ENCODE measurements at places on chromosomes 5 and 9.

DNA sequence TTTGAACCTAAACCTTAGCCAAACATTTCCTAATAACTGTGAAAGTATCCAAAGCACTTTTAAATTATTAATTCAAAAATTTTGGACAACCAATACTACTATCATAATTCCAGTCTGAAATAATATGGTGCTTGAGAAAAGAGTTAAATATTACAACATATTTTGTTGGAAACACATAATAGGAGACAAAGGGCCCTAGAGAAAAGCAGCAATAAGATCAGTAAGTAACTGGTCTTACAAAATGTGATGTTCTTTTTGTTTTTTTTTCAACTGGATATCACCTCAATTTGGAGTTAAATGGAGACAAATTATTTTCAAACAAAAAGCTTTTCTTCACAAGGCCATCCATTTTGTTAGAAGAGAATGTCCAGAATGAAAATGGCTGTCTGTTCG, 21.1 kb downstream of the SRFBP1 start:
- no peak for DNase-seq

DNA sequence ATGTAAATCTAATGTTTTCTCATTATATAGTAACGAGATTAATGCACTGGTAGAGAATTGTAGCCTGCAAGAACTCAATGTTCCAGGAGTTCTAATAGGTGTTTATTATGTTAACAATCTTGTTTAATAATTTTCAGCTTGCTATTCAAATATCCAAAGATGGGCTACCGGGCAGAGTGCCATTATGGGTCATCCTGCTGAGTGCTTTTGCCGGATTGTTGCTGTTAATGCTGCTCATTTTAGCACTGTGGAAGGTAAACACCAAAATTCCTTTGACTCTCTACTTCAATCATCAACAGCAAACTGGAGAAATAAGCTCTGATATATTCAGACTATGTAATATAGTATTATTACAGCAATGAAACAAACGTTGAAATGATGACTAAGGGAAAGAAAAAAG, 41.9 kb upstream of the ITGA2 start:
- DNase-seq, result no peak

GRCh38 chr9:125146247-125146646, 2.9 kb upstream of the SCAI start:
- DNase-seq, result no peak

- no peak for DNase-seq
Observed at GRCh38 chr5:34655354-34655991, 655 bp upstream of the RAI14 start.

- no peak for DNase-seq
Observed at GRCh38 chr9:96344458-96345180, 38.9 kb downstream of the SLC35D2 start.

- no peak for DNase-seq
Observed at GRCh38 chr5:125450771-125451170, 704.3 kb upstream of the ZNF608 start.

- no peak for DNase-seq
Observed at GRCh38 chr5:61468483-61468865, 136.4 kb downstream of the ZSWIM6 start.

DNA sequence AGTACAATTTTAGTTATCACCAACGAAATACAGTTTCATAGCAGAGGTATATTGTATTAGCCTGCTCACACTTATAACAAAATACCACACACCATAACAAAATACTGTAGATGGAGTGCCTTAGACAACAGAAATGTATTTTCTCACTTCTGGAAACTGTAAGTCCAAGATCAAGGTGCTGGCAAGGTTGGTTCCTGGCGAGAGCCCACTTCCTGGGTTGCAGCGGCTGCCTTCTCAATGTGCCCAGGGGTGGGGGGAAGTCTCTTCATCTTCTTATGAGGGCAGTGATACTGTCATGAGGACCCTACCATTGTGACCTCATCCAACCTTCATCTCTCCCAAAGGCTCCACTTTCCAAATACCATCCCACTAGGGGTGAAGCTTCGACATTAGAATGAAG, 30.5 kb upstream of the GADD45G start:
- no peak for DNase-seq

GRCh38 chr5:173907686-173908371, 19.7 kb downstream of the CPEB4 start:
- no peak for DNase-seq

DNA sequence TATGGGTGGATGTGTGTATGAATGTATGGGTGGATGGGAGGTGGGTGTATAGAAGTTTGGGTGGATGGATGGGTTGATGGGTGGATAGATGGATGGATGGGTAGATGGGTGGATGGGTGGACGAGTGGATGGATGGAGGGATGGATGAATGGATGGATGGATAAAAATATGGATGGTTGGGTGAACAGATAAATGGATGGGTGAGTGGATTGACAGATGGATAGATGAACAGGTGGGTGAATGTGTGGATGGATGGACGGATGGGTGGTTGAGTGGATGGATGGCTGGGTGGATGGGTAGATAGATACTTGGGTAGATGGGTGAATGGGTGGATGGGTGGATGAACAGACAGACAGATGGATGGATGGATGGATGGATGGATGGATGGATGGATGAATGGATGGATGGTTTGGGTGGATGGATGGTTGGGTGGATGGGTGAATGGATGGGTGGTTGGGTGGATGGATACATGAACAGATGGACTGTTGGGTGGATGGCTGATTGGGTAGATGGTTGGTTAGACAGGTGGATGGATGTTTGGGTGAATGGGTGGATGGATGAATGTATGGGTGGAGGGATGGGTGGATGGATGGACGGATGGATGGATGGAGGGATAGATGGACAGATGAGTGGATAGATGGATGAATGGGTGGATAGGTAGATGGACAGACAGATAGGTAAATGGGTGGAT, 166.8 kb downstream of the IRX2 start:
- DNase-seq, result no peak

- no peak for DNase-seq
Observed at GRCh38 chr5:82522897-82523296, 244.7 kb upstream of the RPS23 start.

DNA sequence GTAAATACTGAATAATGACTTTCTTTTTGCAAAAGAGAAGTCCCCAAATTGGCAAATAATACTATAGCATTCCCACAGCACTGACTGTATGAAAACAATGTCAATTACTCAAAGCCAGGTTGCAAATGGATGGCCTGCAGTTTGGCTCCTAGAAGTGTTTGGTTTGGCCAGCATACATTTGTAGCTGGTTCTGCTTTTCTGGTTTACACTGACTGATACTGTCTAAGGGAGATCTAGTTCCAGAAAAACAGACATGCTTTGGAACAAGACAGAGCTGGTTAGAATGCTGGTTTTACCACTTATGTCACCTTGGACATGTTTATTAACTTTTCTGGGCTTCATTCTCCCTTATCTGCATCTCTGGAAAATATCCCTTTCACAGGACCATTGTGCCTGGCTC, 81.5 kb upstream of the TRPM3 start:
- no peak for DNase-seq

DNA sequence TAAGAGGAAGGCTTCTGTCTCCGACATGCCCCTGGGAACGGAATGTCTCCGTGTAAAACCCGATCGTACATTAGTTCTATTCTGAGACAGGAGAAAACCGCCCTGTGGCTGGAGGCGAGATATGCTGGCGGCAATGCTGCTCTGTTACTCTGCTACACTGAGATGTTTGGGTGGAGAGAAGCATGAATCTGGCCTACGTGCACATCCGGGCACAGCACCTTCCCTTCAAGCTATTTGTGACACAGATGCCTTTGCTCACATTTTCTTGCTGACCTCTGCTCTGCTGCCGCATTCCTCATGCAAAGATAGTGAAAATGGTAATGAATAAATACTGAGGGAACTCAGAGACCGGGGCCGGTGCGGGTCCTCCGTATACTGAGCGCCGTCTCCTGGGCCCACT, 2.2 kb upstream of the DPP7 start:
- no peak for DNase-seq

- no peak for DNase-seq
Observed at GRCh38 chr5:142863856-142864255, 93.7 kb downstream of the ARHGAP26 start.

Data from CD4-positive, alpha-beta T cell treated with Interleukin-4 for 1 hour (primary cell).